HCEC 1CT (cell line): ENCODE measurements at places on chromosomes 7 and 10.

- no peak for DNase-seq
These were observed 296.2 kb downstream of the CNTNAP2 start for GRCh38 chr7:146412781-146413180.

GRCh38 chr10:124671486-124672075 lies 72.6 kb downstream of the FAM53B start:
- DNase-seq: peak; percentile 38

GRCh38 chr10:104349623-104350126 lies 4.0 kb upstream of the CFAP58 start:
- DNase-seq: peak; percentile 62

GRCh38 chr7:155387066-155387620 lies 70.8 kb upstream of the EN2 start:
- no peak for DNase-seq
